ENCODE measurements at places on chromosomes 2 and 18. TPM values are rescaled to one million over a fixed set of nuclear protein-coding genes. Genes with fewer than 3 reads are reported as not detected.

DNA sequence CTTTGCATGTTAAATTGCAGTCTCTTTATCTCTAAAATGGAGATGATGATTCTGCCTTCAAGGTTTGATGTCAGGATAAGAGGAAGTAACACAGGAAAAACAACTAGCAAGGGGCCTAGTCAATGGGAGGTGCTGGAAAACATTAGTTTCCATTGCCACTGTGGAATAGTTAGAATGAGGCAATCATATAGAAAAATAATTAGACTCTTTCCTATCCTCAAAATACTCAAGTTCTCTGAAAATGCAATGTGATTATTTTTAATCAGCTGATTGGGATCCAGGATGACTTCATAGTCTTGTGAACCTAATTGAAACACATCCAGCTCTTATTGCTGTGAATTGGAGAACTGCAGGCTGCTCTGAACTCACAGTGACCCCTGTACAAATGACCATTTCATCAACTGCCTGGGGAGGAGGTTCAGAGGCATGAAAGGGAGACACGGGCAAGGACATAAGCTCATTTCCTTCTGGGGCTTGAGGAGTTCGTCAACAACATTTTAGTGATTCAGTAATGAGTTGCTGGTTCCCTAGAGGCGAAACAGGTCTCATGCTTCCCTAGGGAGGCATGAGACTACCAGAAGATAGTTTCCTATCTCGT lies 422.5 kb downstream of the LPIN1 start:
- DNase-seq: peak; percentile 86

DNA sequence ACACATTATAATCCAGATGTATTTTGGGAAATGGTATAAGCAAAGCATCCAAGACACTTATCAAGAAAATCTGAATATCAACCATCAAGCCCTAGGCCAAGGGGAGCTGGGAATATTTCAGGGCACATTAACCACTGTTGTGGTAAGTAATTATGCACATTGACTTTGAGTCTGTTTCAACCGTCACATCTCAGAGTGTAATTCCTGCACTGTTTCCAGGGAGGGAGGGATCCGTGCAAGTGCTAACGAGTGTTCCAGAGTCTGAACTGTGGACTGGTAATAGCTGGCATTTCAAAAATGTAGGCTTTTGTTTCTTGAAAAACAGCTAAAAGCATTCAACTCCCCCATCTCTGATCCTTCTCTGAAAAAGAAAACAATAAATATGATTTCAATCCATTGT lies 681.6 kb downstream of the BCL11A start:
- no peak for DNase-seq

GRCh38 chr2:237500681-237501424 lies 13.8 kb downstream of the MLPH start:
- DNase-seq: no peak

- DNase-seq: no peak
Measured at GRCh38 chr18:62730941-62731340, 15.6 kb downstream of the PHLPP1 start.

DNA sequence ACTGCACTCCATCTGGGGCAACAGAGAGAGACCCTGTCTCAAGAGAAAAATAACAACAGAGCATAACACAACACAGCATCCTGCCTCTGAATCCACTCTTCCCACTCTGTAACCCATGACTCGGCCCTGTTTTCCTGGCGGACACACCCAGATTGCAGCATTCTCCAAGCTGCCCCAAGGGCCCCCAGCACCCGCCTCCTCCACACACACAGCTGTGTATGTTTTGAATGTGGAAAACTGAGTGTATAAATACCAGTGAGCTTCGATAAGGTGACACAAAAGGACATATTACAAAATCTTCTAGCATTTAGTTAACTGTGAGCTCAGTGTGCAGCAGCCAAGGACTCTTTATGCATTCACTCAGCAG lies 13.0 kb downstream of the IMPA2 start:
- DNase-seq: no peak

GRCh38 chr18:49827996-49828395 lies 14.7 kb upstream of the ACAA2 start:
- DNase-seq: no peak

DNA sequence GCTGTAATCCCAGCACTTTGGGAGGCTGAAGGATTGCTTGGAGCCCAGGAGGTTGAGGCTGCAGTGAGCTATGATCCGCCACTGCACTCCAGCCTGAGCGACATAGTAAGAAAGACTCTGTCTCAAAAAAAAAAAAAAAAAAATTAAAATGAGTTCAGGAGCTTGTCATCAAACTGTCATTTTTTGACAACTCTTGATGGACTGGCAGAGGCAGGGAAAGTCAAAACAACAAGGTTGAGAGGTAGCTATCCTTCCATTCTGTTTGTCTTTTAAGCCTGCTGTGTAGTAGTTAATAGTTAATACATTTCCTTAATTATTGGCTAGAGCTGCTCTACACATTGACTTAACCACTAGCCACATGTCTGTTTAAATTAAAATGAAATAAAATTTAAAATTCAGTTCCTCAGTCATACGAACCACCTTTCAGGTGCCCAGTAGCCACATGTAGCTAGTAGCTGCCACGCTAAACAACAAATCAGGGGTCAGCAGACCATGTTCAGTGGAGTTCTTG lies 22.7 kb downstream of the DPYSL5 start:
- DNase-seq: no peak

DNA sequence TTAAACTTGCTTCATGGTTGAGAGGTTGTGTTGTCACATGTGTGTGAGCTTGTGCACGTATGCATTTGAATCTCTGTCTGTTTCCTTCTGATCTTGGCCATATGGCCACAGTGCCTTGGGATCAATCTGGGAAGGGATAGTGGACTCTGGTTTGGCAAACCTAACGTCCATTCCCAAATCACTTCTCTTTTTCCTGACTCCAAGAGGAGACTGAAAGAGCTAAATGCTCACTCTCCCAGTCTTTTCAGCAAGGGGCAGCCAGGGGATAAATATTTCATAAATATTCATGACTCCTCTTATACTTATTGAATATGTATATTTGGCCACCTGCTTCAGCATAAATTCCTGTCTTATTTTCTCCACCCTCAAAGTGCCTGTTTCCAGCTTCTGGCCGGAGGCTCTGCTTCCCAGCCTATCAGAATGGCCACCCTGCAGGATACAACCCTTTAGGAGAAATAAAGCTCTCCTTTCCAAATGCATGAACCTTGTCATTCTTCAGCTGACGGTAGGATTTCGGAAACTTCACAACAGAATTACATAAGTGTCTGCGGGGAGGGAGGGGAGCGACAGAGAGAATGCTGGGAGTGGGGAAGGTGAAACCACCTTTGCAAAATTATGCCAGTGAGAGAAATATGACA lies 112.2 kb upstream of the COPS8 start:
- DNase-seq: no peak

DNA sequence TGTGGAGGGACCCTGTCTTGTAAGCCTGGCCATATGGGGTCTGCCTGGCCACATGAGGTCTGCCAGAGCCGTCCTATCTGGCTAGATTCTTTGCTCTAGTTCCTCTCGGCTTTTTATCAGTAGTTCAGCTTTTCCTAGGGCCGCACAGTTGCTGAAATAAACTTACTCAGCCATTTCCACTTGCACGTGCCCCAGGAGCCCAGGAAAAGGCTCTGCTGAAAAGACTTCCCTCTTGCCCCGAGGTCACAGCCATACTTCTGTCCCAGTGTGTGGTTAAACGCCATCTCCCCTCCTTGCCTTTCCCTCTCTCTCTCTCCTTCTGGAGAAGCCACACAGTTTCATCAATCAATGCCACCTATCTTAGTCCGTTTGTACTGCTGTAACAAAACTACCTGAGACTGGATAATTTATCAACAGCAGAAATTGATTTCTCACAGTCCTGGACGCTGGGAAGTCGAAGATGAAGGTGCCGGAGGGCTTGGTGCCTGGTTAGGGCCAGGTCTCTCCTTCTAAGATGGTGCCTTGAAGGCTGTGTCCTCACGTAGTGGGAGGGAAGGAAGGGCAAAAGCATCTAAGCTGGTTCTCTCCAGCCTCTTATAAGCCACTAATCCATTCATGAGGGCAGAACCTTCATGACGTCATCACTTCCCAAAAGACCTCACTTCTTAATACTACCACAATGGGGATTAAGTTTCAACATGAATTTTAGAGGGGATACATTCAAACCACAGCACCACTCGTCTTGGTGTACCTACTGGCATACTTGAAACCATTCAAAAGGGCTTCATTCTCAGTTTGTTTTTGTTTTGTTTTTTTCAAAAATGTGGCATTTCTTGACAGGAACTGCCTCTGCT lies 11.2 kb upstream of the GALM start:
- DNase-seq: no peak

GRCh38 chr2:10406491-10407188 lies 41.5 kb downstream of the ODC1 start:
- no peak for DNase-seq

DNA sequence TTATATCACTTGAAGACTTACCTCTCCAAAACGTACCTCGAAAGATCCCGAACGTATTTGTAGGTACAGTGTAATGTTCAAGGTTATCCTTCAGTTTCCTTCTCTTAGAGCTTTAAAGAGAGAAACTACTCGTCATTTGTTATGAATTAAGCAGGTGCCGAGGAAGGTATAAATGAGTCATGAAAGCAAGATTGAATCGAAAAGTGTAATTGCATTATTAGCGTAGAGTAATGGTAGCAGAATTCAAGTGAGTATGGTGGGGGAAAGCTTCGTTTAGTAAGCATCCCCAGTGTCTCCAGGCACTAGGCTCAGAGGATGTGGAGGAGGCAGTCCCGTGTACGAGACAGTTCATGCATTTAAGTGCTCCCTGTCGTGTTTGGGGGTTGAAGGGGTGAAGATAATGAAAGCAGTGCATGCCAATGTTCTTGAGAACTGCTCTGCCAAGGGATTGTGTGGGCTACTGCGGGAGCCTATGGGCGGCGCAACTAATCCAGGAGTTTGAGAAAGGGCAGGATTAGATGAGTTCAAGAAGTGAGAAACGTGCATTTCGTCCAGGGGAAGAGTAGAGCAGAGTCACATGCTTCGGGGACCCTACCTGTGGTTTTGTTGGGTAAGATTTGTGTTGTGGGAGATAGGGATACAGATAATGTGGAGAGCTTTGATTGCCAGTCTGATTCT lies 858 bp downstream of the POLR1B start:
- peak; percentile 8 for DNase-seq

- DNase-seq: no peak
Measured at GRCh38 chr2:55223958-55224760, 7.9 kb downstream of the CLHC1 start.

DNA sequence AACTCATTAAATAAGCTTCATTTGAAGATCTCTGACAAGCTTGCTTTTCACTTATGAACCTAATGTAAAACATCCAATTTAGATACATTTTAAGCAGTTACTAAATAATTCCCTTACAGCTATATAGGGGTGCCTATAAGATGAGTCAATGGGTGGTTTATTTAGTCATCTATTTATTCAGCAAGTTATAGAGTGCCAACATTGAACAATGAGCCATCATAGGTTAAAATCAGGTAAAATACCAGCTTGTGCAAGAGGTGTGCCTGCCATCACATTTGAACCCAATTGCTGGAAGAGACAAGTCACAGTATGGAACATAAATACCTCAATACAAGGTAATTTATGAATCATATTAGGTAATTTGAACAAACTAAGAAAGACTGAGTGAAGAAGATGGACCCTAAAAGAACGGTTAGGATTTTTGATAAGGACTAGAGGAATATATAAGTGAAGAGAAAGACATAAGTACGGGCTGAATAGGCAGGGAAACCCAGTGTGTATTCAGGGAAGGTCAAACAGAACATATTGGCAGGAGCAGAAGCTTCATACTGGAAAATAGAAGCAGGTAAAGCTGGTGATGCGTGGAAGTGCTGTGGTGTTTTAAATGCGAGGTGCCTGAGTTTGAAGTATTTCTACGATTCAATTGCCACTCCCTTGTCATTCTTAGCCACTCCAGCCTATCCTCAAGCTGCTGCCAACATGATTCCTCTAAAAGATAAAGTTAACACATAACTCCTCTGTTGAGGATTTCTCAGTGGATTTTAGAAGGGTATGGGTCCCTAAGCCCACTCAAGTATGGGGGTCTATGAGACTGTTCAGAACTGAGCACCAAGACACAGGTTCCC lies 18.9 kb upstream of the STAT4 start:
- no peak for DNase-seq

DNA sequence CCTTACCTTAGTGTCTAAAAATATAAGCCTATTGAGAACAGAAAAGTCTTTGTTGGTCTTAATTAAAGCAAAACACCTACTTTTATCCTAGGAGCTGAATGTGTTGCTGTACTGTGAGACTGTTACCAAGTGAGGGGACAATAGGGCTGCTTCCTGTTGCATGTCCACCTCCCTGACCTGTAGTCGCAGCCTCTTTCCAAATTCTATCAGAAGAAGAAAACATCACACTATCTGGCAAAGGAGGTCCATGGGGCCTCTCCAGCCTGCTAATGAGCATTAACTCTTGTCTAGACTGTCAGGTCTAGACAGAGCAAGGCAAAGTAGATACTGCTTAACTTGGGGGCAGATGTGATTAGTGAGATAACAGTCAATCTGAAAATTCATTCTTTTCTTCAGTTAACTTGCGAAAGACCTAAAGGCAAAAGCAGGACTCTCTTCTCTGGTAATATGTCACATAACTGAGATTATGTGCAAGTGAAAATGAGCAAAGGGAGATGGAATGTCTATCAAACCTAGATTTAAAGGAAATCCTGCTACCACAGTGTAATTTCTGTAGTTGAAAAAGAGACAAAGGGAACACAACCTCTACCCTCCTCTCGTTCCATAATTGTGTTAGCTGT lies 66.9 kb downstream of the CDH20 start:
- DNase-seq: no peak

DNA sequence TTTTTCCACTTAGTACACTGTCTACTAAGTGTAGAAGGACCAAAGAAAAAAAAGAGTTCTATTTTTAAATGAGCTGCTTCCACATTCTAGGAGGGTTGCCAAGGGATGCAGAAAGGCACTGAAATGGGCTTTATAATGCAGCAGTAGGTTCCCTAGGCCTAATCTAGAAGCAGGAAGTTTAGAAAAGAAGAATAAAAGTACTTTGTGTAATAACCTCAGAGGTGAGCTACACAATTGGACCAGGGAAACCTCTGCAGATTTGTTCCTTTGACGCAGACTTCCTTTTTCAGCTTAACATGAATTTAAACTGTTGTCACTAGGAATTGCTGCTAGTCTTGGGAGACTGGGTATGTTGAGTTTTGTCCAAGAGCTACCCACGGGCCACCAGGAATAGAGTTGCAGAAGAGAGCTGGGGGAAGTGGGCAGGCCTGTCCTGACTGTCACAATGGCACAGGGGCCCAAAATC lies 34.6 kb upstream of the RAB1A start:
- peak; percentile 38 for DNase-seq

IL1RL2 gene
- not detected for polyA plus RNA-seq

B3GNT7 gene
- 2.9 TPM for polyA plus RNA-seq

IL1F10 gene
- not detected for polyA plus RNA-seq

CAPN14 gene
- polyA plus RNA-seq: not detected

NOSTRIN gene
- 2.9 TPM for polyA plus RNA-seq

AQP12A gene
- 0.50 TPM for polyA plus RNA-seq

TCF7L1 gene
- 19.0 TPM for polyA plus RNA-seq

LINC00305 gene
- polyA plus RNA-seq: 0.20 TPM

HOXD8 gene
- not detected for polyA plus RNA-seq

IL1A gene
- not detected for polyA plus RNA-seq
